Activated CD4-positive, alpha-beta T cell treated with anti-CD3 and anti-CD28 coated beads, Interleukin-2, Interleukin-6, amounts not matched to agents 100 ng/mL and 50 ng/mL, durations not matched to agents 16 hours and 8 hours (primary cell): ENCODE measurements at places on chromosomes 1 and 21.

DNA sequence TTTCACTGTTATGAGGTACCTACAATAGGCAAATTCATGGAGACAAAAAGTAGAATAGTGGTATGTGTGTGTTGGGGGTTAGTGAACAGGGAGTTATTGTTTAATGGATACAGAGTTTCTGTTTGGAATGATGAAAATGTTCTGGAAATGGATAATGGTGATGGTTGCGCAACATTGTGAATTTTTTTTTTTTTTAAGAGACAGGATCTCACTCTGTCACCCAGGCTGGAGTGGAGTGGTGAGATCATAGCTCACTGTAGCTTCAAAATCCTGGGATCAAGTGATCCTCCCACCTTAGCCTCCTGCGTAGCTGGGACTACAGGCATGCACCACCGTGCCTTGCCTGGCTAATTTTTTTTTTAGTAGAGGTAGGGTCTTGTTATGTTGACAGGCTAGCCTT, 34.5 kb upstream of the TRABD2B start:
- no peak for DNase-seq

- DNase-seq: peak; percentile 5
Observed at GRCh38 chr1:165075725-165076370, 280.7 kb downstream of the LMX1A start.

GRCh38 chr1:56473582-56474270, 105.6 kb downstream of the PLPP3 start:
- no peak for DNase-seq

DNA sequence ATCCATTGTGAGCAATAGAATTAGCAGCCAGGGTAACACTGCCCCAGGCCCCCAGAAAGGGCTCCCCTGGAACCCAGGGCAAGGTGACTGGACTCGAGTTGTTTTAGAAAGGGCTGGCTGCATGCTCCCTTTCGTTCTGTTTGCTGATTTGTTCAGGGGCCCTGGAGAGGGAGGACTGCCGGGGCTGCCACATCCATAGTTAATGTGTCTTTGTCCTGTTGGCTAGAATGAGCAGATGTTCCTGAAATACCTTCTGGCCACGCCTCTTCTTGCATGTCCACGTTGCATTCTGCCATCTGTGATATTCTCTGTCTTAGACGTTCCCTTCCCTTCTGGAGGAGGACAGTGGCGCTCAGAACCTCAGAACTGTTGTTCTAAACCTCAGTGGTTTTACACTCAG, 118.8 kb downstream of the AJAP1 start:
- no peak for DNase-seq

DNA sequence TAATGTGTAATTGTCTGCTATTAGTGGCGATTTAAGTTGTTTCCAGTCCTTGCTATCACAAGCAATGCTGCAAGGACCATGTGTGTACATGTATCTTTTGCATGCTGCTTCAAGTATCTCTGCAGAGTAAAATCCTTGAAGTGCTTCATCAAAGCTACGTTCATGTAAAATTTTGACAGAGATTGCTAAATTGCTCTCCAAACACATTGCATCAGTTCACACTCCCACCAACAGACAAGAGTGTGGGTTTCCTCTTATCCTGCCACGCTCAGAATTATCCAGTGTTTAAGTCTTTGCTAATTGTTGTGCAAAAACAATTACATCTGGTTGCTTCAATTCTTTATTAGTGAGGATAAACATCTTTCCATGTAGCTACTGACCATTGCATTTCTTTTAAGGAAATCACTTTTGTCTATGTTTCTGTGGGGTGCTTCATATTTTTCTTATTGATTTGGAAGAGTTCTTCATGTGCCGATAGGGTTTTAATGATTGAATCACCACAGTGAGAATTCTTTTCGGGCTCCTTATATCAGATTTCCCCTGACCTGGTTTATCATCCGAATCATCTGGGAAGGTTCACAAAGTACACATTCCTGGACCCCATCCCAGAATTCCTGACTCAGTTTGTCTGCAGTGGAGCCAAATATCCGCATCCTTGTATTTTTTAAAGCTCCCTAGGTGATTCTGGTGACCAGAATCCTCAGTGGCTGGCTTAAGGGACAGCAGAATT, 56.3 kb upstream of the GALNT2 start:
- DNase-seq: no peak

GRCh38 chr1:118960026-118960561, 28.0 kb downstream of the TBX15 start:
- DNase-seq: no peak

DNA sequence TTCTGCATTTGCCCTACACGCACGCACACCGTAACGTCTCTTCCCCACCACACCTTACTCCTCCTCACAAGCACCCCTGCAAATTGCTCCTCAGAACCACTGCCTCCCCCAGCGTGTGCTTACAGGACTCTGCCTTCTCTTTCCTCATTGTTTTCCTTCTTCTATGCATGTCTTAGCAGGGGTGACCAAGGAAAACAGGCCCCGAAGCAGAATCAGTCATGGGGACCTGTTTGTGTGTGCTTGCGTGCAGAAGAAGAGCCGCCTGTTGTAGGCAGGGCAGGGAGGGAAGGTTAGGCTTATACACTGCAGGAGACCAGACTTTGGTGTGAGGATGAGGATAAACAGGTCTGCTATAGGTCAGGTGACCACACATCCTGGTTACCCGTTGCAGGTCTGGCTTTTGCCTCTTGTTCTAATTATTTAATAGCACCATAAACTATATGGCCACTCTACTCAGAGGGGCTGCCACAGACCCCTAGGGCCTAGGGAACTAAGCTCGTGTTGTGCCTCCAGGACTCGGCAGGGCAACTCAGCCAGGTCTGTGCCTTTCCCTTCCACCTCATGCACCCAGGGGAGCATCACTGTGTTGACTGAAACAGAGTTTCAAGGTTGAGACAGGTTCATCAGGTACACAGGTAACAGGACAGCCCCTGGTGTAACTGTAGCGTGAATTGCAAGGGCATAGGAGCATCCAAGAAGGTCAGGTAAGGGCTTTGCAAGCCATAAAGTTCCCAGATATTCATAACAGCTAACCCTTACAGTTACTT, 60.8 kb upstream of the EPS8L3 start:
- no peak for DNase-seq

- DNase-seq: peak; percentile 15
Observed at GRCh38 chr1:246907472-246907871, 24.3 kb downstream of the AHCTF1 start.
